NCI-H1436 treated with DMSO at 0.1 percent for 48 hours (cell line): ENCODE measurements at places on chromosomes 4 and X.

GRCh38 chr4:188403272-188403671, 264.0 kb downstream of the TRIML1 start:
- DNase-seq: no peak

DNA sequence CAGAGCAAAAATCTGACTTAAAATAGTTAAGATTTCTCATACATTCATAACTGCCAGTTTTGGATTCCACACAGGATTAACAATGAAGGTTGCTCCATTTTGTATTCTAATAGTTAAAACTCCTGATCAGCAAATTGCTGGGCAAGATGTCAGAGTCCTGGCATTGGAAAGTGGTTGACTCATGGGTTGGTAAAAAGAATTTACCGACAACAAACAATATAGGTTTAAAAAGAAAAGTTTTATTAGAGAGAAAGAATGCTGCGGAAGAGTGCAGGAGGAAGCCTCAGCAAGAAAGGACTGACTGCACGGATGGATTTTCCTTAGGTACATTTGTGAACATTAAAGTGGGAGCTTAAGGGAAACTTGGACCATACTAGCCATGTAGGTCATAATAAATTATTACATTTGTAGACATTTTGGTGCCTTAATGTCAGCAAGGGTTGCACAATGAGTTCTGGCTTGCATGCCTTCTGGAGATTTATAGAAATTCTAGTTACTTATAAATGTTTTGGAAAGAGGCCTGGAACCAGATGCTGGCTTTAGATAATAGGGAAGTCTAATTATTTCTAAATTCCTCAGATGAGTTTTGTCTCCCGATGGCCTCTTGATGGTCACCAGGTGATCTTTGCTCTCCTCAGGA, 25.4 kb upstream of the IL2 start:
- DNase-seq: no peak

DNA sequence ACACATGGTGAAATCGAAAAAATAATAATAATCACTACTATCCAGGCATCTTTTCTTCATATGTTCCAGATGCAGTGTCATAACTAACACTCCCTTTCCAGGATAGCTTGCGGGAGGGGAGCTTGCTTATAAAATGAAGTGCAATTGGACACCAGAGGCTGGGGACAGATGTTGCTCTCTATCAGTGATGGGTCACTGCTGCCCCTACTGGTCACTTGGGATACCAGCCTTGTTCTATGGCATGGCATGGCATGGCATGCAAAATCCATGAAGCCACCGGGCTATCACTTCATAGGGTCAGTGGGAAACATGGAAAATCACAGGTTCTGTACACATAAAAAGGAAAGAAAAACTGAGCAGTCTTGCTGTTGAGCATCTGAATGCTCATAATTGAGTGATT, 168.1 kb downstream of the GLRA2 start:
- DNase-seq: no peak

- no peak for DNase-seq
Measured at GRCh38 chrX:17860179-17860780, 818 bp downstream of the RAI2 start.

DNA sequence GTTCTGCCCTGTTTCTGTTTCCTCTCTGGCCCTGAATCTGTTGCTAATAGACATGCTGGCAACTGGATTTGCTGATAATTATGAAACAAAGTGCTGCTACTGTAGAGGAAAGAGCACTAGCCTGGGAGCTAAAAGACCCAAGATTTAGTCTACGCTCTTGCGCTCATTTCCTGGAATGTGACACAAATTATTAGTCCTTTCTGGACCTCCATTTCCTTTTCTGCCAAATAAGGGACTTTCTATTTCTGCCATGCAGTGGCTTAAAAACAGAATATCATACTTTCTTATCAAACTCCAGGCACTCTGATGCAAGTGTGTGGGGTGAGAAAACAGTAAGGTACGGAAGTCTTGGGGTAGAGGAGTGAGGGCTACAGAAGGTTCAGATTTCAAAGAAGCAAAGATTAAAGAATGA, 48.3 kb upstream of the GPR174 start:
- DNase-seq: no peak

- DNase-seq: no peak
Measured at GRCh38 chrX:63250253-63250868, 100.8 kb downstream of the SPIN4 start.

GRCh38 chrX:106168107-106168506, at the start of gene PWWP3B:
TSS of gene PWWP3B (plus strand) at chrX:106168305. CDS start at chrX:106205433, 37,128 bp downstream.
- no peak for DNase-seq

DNA sequence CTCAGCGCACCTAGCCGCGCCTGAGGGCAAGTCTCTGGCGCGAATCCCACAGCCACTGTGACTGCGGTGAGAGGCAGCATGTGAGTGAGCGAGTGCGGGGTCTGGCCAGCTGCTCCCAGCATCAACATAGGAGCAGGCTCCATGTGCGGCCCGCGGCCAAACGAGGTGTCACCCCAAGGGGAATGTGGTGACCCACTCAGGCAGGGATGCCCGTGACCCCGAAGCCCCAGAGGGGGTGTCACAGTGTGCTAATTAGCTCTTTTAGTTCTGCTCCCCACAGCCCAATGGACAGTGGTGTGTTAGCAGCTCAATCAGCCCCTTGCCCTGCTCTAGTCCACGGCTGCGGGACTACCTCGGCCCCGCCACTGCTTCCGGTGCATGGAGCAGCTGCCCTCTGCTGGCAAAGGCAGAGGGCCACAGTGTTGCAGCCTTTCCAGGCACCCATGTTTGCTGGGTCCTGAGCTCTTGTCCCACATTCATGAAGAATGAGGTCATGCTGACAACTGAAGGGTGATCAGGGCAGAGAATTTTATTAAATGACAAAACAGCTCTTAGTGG, 61.4 kb downstream of the AGA start:
- no peak for DNase-seq

- no peak for DNase-seq
Measured at GRCh38 chrX:47247999-47248320, 15.2 kb downstream of the USP11 start.

GRCh38 chrX:16022580-16023200, 100.7 kb upstream of the GRPR start:
- DNase-seq: no peak
